ENCODE measurements at places on chromosomes 5 and 9.

DNA sequence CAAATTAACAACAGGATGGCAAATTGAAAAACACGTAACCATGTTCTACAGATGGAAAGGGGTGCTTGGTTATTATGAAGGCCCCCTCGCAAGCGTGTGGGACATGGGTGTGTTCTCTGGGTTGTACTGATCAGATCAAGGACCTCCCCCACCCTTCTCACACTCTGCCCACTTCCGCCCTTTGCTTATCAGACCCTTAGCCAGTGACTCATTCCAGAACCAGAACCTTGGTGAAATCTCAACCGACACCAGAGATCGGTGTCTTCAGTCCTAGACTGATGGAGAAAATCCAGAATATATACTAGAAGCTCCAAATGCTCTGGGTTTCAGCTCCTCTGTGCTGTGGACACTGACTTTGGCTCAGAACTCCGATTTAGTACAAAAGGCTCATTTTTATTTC, 64.9 kb downstream of the PTTG1 start:
- no peak for DNase-seq

DNA sequence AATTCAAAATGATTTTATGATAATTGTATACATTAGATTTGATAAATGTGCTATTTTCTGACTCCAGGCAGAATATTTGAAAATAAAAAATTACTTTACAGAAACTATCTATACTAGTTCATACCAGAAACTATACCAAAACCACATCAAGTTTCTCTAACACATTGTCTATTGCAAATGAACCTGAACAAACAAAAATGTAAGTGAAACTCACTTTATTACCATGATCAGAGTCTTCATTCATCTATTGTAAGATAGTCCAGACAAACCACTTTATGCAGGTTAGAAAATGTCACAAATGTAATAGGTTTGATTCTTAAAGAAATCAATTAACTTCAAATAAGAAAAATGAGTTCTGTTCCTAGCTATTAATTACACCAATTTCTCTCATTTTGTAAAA, 99.4 kb downstream of the OXCT1 start:
- DNase-seq: no peak

GRCh38 chr9:129209109-129209508, 31.0 kb upstream of the IER5L start:
- no peak for DNase-seq

GRCh38 chr9:89096807-89097206, 81.8 kb downstream of the SHC3 start:
- no peak for DNase-seq

GRCh38 chr9:119441338-119441737, 72.1 kb upstream of the BRINP1 start:
- DNase-seq: no peak

DNA sequence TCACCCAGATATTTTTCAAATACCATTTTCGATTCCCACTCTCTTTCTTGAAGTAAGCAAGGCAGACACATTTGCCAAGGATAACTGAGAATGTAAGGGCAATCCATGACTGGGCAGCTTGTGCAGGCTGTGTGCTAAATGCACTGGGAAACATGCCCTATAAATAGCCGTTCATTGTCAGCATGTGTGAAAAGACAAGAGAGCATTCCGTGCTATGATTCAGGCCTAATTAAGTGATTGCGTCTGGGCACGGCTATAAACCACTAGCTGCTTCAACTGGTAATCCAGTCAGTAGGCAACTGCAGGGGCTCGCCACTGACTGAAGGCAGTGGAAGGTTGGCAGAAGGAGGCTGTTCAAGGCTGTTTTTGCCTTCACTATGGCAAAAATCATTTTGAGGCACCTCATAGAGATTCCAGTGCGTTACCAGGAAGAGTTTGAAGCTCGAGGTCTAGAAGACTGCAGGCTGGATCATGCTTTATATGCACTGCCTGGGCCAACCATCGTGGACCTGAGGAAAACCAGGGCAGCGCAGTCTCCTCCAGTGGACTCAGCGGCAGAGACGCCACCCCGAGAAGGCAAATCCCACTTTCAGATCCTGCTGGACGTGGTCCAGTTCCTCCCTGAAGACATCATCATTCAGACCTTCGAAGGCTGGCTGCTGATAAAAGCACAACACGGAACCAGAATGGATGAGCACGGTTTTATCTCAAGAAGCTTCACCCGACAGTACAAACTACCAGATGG, at the start of gene HSPB3:
HSPB3 (plus strand) TSS at position 287 of the 745 bp plus-strand sequence; CDS start at position 378, 91 bp downstream.
- peak; percentile 76 for DNase-seq

DNA sequence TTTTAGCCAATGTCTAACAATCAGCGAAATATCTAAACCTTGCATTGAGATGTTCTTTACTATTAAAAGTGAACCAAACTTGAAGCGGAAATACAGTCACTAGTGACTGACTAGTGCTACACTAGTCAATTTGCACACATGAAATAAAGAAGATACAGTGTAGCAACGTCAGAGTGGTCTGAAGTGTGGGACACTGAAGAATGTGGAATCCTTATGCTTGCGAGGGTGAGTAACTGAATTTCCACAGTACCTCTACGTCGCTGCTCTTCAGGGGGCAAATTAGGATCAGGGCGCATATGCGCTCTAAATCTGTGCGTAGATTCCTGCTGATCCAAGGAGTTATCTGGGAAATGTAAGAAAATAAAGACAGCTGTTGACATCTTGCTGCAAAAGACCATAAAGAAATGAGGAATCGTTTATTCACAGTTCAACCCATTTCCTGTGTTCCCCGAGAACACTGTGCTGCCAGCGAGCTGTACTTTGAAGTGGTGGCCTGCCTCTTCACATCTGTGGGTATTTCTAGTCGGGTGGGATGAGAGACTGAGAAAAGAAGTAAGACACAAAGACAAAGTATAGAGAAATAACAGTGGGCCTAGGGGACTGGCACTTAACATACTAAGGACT, 39.8 kb upstream of the FLT4 start:
- no peak for DNase-seq

GRCh38 chr5:176948458-176948857, 49.3 kb upstream of the HK3 start:
- no peak for DNase-seq

GRCh38 chr5:109335114-109335513, 74.7 kb downstream of the PJA2 start:
- DNase-seq: no peak

GRCh38 chr5:78813286-78813685, 164.7 kb upstream of the LHFPL2 start:
- DNase-seq: no peak

DNA sequence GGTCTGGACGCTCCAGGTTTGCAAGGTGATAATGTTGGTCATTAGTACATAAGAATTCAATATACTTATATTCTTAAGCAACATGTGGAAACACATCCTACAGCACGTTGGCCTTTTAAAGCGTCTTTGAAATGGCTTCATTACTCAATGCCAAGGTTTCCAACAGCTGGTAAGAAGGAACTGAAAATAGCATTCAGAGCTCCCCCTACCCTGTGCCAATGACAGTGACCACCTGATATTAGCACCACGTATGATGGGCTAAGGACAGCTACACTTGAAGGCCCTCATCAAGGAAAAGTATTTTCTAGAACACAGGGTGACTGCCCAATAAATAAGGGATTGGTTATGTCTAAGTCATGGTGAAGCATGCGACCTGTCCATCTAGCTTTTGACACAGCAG, 9.9 kb downstream of the ZNF622 start:
- DNase-seq: no peak

DNA sequence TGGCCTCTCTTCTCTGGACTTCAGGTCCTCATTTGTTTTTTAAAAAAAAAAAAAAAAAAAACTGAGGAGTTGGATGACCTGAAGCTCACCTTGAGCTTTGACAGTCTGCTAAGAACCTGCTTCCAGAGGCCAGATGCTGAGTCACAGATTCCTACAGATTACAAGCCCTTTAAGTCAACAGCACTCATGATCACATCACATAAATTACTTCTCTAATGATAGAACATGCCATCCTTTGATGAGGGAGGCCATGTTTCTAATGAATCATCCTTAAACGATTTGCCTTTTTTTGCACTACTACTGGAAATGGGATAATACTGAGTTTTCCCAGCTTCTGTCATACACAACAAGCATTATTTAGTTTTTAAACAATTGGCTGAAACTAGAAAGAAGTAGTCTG, 34.2 kb upstream of the MYOT start:
- no peak for DNase-seq

DNA sequence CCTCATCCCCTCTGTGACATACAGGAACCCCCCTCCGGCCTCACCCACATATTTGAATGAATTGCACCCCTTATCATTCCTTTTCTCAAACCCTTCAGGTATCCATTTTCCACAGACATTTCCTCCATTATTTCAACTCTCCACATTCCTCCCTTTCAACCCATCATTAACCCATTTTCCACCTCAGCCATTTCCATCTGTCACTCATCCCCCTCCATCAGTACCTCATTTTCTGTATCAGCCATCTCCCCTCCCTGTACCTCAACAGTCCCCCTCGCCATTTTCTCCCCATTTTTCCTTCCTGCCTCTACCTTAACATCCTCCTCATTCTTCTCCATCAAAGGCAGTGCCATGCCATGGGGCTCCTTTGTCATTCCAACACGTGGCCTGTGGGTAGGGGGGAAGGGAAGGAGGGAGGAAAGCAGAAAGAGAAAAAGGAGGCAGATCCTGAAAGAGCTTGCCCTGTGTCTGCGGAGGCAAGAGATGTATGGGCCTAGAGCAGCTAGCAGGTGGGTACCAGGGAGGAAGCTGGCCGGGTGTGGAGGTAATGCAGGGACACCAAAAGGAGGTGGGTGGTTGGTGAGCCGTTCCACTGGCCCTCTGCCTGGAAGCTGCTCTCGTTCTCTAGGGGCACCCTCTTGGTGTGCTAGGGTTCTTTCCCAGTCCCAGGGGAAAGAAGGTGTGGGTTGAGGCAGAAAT, 1.5 kb downstream of the DNAJB5 start:
- peak; percentile 49 for DNase-seq

DNA sequence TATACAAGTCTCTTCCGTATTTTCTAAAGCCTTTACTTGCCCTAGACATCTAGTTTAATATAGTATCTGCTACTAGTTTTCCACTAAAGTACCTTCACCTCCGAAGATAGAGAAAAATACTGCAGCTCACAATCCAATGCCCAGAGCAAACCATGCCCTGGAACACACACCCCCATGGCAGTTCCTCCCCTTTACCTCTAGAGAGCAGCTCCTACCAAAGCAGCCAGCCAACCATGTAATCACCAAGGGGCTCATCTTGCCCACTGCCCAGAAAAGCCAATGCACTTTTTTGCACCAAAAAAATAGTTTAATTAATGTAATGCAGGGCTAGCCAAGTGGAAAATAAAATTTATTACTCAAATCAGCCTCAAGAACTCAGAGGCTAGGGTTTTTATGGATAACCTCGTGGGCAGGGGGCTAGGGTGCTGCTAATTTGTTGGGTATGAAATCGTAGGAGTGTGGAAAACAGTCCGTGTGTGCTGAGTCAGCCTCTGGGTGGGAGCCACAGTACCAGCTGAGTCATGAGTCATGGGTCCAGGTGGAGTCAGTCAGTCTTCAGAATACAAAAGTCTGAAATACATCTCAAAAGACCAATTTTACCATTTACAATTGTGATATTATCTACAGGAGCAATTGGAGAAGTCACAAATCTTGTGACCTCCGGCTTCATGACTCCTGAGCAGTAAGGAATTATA, 120.1 kb upstream of the ACO1 start:
- no peak for DNase-seq

DNA sequence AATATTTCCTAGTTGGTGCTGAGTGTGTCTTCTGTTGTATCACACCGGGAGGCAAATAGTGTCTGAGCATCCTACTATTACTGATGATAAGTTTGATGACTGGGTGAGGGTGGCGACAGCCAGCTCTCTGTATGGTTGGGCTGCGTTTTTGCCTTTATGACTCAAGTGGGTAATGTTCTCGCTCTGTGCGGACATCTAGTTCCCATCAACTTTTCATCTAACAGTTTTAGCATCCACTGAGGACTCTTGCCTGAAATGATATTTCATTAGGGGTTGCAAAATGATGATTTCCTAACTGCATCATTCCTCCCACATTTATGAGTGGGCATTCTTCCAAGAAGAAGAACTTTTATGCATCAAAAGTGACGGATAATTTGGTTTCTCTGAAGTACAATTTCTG, 26.5 kb downstream of the HMCN2 start:
- no peak for DNase-seq

DNA sequence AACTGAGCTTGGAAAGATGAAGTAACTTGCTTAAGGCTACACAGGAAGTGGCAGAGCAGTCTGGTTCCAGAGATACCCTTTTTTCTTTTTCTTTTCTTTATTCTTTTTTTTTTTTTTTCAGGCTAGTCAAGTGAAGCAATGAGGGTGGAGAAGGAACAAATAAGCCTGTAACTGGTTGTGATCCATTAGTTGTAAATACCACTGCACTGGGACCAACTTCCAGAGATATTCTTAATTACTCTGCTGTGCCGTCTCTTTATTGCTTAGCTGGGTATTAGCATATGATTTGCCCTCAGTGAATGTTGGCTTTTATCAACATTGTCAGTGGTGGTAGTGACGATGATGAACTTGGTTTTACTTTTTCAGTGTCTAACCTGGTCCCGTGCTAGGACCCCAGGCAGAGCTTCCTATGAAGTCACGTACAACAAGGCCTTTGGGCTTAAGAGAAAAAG, 26.7 kb downstream of the LNPEP start:
- no peak for DNase-seq

DNA sequence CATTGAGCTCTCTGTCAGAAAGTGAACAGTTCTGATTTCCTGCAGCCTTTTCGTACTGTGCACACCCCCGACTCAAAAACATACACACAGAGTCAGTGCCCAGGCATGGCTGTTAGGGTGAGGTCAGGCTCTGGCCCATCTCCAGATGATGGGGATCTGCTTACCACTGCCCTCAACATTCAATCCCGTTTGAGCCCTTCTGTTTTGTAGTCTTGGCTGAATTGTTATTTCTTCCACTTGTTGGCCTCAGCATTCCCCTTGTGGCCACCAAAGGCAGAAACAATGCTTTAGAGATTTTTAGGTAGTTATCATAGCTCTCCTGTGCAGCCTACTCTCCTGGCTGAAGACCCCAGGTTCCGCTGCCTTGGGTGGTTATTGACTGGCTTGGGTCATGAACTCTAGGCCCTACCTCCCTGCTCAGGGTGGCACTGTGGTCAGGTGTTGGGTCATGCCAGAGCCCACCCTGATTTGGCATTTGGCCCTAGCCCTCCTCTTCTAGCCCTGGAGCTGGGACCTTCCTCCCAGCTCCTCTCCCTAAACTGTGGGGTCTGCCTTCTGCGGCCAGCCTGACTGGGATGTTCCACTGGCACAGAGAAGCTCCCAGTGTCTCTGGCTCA, 7.8 kb upstream of the MYOZ3 start:
- no peak for DNase-seq

DNA sequence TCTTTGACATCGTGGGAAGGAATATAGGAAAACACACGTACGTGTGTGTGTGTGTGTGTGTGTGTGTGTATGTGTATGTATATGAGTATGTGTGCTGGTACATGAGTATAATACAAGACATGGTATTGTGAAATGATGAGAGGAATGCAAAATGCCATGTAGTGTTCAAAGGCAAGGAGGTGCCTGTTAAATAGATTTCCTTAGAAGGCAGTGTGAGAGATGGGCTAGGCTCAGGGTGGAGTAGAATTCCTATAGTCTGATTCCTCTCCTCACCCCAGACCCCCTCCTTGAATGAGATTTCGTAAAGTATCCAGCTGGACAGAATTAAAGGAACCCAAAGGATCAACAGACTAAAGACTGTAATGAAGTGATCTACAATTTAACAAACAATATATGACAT, 11.1 kb downstream of the GPR21 start:
- no peak for DNase-seq

- DNase-seq: no peak
Measured at GRCh38 chr9:91395553-91396471, 27.8 kb downstream of the NFIL3 start.

GRCh38 chr9:1939466-1939865, 75.7 kb upstream of the SMARCA2 start:
- DNase-seq: no peak

- DNase-seq: no peak
Measured at GRCh38 chr5:176594554-176594953, 15.4 kb downstream of the GPRIN1 start.

All from psoas muscle (tissue), 8 donors.